ENCODE measurements at places on chromosomes 3 and 15.

- DNase-seq: no peak
These were observed 10.9 kb downstream of the AMOTL2 start for GRCh38 chr3:134363381-134363755.

- no peak for DNase-seq
These were observed 2.5 kb downstream of the EEFSEC start for GRCh38 chr3:128155616-128156360.

DNA sequence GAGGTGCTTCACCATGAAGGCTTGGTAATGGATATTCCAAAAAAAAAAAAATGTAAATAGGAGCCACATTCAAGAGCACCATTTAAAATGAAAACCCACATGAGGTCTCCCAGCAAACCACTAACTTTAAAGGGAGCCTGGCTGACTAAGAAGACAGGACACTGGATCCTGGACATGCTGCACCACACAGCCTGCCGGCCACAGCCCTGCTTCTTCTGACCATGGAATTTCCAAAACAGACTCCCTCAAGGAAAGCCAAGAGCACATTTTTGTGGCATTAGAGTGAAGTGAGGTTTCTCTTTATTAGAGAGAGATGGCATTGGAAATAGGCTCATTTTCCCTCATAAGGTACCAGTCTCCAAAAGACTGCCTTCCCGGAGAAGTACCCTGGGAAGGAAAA lies 113.9 kb downstream of the RORA start:
- no peak for DNase-seq

DNA sequence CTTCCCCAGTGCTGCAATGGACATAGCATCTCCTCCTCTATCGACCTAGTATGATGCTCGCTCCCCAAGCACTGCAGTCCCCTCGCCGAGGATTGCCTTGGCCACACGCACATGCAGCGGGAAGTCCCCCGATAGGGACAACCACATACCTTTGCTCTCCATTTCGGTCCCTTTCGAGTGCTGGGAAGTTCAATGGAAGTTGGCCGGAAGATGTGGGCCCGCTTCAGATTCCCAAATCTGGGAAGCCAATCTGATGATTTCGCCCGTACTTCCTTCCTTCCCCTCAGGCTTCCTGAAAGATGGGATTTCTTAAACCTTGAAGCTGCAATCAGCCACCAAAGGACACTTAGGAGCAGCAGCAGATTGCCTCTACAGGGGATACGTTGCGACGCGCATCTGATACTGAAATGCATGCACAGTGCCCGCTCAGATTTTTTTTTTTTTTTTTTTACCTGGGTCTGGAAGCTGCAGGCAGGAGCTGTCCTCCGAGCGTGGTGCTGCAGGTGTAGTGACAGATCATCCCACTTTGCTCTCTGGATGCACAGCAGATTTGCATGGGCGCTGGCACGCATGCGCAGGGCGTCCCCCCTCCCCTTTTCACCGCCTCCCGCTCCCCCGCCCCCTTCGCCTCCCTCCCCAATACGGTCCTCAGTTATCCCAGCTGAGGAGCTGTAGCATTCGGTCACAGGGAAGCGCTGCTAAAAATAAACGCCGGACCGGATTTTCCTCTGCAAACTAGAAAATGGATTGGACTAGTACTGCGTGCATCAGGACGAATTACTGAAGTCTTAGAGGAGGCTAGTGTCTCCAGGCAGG lies at the start of gene FGF12:
Gene FGF12, minus strand, starts transcription at position 510 of the 816 bp plus-strand sequence.
- no peak for DNase-seq
